ENCODE measurements at places on chromosomes 16 and 17. TPM values are rescaled to one million over a fixed set of nuclear protein-coding genes. Genes with fewer than 3 reads are reported as not detected.

GRAP gene
- total RNA-seq: 0.08 TPM

KRTAP4-6 gene
- not detected for total RNA-seq

CACNG3 gene
- total RNA-seq: not detected

SMIM36 gene
- not detected for total RNA-seq

CCL7 gene
- total RNA-seq: not detected

TMEM98 gene
- total RNA-seq: 224 TPM

ITGAL gene
- under 0.01 TPM for total RNA-seq

SLC47A2 gene
- total RNA-seq: 0.23 TPM

CD68 gene
- 22.3 TPM for total RNA-seq

ZNF785 gene
- 6.8 TPM for total RNA-seq

SLC12A3 gene
- under 0.01 TPM for total RNA-seq

C16orf89 gene
- not detected for total RNA-seq

RFWD3 gene
- total RNA-seq: 14.0 TPM

KRTAP9-2 gene
- not detected for total RNA-seq

MON1B gene
- 5.0 TPM for total RNA-seq

SDR42E1 gene
- total RNA-seq: 0.08 TPM

MPP2 gene
- 3.0 TPM for total RNA-seq

CDH16 gene
- total RNA-seq: not detected

SLC4A1 gene
- total RNA-seq: not detected

CES5A gene
- not detected for total RNA-seq

MTSS2 gene
- total RNA-seq: 13.0 TPM

SLC13A2 gene
- not detected for total RNA-seq

SAT2 gene
- 39.1 TPM for total RNA-seq

MAP2K4 gene
- 15.4 TPM for total RNA-seq

CCDC154 gene
- total RNA-seq: 0.70 TPM

CD300H gene
- total RNA-seq: not detected

KRT33B gene
- total RNA-seq: not detected

PNPO gene
- total RNA-seq: 34.2 TPM

GNG13 gene
- total RNA-seq: not detected

Data from smooth muscle cell of the coronary artery (primary cell).